ENCODE measurements at places on chromosomes 2 and 18.

- DNase-seq, result no peak
These were observed 19.6 kb upstream of the TEX44 start for GRCh38 chr2:231573096-231573495.

DNA sequence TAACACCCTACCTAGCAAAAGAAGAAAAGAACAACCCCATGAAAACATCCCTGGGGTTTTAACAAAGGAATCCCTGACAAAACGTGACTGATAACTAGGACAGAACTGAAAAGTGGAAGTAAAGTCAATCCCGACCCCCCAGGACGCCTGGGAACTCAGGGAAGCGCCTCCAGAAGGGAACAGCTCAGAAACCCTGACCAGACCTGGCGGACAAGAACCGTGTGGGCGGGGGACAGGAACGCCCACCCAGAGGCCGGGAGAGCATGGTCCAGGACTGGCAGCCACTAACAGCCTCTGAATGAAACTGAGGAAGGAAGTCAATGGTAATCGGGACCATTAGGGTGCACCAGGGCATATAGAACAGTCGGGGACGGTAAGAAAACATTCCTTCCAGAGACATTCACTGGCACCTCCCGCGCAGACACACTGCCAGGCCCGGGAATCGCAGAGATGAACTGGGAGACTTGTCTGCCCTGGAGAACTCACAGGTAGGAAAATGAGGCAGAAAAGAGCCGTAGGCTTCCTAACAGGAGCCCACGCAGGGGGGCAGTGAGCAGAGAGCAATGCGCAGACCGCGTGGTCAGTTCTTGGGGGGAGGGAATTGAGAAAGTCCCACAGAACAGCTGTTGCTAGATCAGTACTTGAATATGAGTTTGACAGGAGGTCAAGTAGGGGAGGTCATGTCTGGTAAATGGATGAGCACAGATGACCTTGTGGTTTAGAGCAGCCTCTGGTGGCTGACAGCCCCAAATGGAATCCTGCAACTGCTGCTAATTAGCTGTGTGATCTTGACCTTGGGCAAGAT lies 1.3 kb upstream of the TBC1D8 start:
- DNase-seq, result peak; percentile 72

DNA sequence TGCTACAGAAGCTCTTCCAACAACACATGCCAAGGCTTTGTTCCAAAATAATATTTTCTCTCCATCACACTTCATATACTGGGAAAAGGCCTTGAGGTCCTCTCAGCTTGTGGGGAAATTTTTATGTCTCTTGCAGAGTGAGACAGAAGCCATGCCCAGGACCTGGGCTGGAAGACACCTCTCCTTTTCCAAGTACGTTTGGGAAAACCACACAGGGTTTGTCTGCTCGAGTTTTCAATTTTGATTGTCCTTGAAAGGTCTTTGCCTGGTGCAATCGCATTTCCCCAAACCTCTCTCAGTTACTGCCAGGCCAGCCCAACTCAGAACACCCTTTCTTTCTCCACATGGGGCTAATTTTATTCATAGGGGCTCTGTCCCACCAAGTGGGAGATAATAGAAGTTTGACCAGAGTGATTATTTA lies 272.2 kb downstream of the OSR1 start:
- DNase-seq, result no peak

DNA sequence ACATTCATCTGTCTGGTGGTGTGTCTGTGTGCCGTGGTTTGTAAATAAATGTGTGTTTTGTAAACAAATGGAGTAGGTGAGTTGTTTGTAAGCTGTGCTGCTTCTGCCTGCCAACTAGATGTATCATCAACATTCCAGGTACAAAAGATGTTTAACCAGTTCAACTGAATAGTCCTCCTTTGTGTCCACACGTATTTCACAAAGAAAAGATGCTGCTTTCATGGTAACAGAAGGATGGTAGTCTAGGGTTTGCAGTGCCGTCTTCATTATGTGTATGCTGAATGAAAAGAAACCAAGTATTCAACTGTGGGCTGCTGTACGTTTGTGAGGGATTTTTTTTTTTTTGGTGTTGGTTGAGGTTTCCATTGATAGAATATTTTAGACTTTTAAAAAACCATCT lies 72.1 kb downstream of the CAMKMT start:
- DNase-seq, result no peak

Data from RPMI8226 (cell line).